ENCODE measurements at places on chromosomes 13 and 19.

DNA sequence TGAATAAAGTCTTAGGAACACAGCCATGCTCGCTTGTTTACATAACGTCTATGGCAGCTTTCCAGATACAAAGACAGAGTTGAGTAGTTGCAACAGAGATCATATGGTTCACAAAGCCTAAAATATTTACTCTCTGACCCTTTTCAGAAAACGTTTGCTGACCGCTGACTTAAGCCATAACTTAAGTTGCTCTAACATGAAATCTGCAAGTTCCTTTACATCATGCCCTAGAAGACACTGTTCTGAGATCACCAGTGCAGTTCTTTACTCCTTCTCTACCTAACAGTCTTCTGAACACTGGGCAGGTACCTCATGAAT lies 166.4 kb downstream of the DCLK1 start:
- DNase-seq: no peak

GRCh38 chr13:45004096-45004495 lies 14.8 kb downstream of the GPALPP1 start:
- no peak for DNase-seq

DNA sequence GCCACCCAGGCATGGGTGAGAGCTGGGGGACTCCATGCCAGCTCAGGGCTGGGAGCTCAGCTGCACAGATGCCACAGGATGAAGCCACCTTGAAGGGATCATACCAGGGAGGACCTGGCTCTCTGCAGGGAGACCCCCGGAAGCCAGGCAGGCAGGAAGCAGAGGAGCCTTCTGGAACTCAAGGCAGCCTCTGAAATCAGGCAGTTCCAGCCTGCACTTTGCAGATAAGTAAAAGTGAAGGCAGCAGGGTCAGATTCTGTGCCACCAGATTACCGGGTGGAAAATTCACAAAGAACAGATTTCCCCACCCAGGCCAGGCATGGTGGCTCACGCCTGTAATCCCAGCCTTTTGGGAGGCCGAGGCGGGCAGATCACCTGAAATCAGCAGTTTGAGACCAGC lies 2.5 kb downstream of the TMEM259 start:
- DNase-seq: no peak

DNA sequence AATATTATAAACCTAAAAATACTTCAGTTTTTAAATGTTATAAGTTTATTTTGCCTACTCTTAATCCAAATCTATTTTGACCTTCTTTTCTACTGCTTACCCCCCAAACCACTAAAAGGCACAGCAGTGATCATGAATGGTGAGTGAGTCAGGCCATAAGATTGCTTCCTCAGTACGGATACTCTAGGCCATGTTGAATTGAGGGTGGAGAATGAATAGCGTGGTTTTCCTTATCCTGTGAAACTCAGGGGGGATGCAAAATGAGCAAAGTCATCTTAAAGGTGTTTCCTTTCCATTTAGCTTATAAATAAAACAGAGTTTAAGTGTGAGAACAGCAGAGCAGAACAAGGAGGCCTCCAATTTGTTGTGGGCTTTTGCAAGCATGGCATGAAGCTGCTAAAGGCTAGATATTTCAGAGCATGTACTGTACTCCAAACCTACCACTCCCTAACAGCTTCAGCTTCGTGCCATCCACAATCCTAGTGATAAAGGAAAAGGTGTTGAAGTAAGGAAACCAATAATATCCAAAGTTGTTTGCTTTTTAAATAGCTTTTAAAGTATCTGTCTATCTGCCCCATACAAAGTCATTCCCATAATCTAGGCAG lies 25.0 kb downstream of the SERPINE3 start:
- DNase-seq: no peak

GRCh38 chr13:32262619-32263018 lies 52.5 kb downstream of the ZAR1L start:
- DNase-seq: no peak

DNA sequence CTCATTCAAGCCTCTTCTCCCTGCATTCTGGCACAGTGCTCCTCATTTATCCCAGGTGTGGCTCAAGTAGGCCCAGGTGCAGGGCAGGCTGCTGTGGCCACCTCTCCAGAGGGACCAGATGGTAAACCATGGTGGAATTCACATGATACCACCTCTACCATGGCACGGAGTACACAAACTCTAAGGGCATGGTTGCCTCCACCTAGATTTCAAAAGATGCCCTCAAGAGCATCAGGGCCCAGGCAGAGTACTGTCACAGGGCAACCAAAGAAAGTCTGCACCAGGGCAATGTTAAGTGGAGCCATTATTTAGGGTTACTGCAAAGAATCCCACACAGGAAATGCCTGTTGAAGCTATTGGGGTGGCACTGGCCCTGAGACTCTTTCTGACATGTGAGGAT lies 647.1 kb upstream of the MIR17HG start:
- no peak for DNase-seq

- no peak for DNase-seq
These were observed 878.6 kb upstream of the PCDH20 start for GRCh38 chr13:62294244-62294643.

DNA sequence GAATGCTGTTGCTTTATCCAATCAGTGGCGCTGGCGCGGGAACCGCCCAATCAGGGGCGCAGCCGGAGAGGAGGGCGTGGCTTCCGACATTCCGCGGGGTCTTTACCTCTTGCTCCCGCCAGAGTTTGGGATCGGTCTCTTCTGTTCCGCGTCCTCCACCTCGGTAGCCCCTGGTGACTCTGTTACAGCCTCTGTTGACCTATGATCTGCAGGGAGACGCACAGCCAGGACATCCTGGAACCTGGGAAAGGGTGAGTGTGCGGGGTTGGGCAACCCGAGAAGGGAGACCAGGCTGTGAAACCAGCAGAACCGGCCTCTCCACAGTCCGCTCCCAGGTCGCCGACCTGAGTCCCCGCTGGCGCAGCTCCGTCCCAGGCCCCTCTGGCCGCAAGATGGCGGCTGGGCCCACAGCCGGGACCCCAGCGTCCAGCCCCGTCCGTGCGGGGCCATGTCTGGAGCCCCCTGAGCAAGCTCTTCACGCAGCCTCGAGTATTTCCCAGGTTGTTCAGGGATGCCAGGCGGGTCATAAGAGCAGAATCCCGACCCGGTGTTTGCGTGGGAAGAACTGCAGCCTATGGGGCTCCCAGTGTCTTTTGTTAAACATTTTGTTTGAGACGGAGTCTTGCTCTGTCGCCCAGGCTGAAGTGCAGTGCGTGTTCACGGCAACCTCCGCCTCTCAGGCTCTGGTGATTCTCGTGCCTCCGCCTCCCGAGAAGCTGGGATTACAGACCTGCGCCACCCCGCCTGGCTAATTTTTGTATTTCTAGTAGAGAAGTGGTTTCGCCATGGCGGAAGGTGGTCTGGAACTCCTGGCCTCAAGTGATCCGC lies 4.4 kb upstream of the ZNF681 start:
- DNase-seq: peak; percentile 74

DNA sequence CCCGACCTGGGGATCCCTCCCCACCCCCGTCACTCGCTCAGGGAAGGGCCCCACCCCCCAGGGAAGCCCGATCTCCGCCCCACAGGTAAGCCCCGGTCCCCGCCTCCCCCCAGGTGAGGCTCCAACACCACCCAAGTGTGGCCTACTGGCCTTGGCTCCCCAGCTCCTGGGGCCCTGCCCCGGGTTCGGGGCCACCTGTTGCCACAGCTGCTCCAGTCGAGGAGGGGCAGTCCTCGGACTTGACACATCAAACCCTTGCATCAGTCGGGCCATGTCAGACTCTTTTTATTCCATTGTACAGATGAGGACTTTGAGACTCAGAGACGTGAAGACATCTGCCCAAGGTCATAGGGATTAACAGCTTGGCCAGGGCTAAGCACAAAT lies 512 bp downstream of the CC2D1A start:
- DNase-seq: no peak

DNA sequence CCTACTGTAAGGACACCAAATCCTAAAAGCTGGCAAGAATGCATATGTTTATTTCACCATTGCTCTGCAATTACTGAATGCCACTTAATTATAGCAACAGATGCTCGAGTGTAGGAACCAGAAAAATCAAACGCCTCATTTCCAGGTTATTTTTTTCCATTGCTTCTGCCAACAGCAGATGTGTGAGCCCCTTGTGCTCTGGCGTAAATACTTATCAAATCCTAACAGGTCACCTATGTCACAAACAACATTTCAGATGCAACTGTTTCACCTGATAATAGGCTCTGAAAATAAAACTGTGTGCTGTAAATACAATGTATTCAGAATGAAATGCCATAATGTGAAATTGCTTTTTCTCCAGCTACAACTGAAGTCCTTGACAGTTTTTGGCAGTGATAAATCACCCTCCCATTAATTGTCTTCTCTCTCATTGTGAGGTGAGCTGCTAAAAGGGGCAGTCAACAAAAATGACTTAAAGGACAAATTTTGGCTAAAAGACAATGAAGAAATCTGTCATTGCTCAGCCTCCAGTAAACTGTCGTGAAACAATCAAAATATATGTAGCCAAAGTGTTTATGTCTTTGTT lies 344.0 kb downstream of the DACH1 start:
- no peak for DNase-seq

GRCh38 chr13:92719868-92720267 lies 506.7 kb upstream of the GPC6 start:
- no peak for DNase-seq

- DNase-seq: no peak
These were observed 14.0 kb downstream of the ELF1 start for GRCh38 chr13:41004875-41005693.

GRCh38 chr13:28338006-28338574 lies 156.8 kb downstream of the FLT1 start:
- no peak for DNase-seq

DNA sequence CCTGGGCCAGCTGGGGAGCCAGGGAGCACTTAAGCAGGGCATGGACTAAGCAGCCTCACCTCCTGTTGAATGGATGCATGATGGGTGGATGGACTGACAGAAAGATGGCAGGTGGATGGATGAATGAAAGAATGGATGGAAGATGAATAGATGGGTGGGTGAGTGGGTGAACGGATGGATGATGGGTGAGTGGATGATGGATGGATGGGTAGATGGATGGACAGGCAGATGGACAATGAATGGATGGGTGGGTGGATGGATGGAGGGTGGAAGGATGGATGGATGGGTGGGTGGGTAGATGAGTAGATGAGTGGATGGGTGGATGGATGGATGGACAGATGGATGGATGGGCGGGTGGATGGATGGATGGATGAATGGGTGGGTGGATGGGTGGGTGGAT lies 18.7 kb downstream of the SHC2 start:
- DNase-seq: no peak

DNA sequence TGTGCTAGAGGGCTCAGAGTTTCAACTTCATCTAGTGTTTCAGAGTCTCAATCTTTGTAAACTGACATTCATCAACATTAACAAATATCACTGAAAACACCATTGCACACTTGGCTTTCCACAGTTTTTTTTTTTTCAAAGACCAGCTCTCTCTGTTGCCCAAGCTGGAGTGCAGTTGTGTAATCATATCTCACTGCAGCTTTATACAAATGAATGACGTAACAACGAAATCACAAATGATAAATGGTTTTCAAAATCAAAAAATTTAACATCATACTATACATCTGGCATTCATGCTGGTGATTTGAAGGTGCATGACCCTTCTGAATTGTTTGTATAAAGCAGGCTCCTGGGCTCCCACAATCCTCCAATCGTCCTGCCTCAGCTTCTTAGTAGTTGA lies 248.0 kb upstream of the TMTC4 start:
- DNase-seq: no peak

- no peak for DNase-seq
These were observed 10.5 kb downstream of the XRCC1 start for GRCh38 chr19:43564800-43565199.

DNA sequence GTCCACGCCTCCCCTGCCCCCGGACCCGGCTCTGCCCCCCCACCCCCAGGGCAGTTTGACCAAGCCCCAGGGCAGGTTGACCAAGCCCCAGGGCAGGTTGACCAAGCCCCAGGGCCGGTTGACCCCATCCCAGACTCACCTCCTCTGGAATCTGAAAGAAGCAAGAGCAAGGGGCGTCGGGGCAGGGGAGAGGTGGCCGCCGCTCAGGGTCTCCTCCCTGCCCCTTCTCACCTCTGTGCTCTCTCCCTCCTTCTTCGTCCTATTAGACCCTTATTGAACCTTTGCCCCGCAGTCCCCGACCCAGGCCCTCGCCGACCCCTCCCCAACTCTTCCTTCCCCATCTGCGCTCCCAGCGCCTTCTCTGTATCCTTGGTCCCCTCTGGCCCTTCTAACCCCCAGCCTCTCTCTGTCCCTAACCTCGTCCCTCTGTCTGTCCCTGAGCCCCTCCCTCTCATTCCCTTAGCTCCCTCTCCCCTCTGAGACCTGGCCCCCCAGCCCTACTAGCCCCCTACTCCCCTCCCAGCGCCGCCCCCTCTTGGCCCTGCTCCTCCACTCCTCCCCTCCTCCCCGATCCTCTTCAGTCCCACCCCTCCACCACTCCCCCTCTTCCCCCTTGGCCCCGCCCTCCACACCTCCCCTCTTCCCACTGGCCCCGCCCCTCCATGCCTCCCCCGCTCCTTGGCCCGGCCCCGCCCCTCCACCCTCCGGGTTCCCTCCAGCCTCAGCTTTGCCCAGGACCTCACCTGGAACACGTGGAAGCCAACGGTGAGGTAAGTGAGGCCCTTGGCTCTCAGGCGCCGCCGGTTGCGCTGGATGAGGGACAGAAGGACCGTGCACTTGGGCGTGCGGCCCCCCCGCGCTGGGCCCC lies 7.6 kb downstream of the CAPN12 start:
- DNase-seq: peak; percentile 66

All from activated T-cell treated with anti-CD3 and anti-CD28 coated beads for 48 hours (primary cell).